A549 treated with ZK216348 at 1 μM for 4 hours (cell line): ENCODE measurements at places on chromosomes 4 and X. TPM values are rescaled to one million over a fixed set of nuclear protein-coding genes. Genes with fewer than 3 reads are reported as not detected.

The ZNF280C gene
- total RNA-seq, result 2.3 to 3.7 TPM (median 2.7 TPM) in 5 replicates

The FRMPD3 gene
- total RNA-seq, result 0.07 to 0.12 TPM (median 0.08 TPM) in 5 replicates

The SHOX gene
- total RNA-seq, result not detected in 5 replicates

The C4orf36 gene
- 0.51 to 2.0 TPM (median 1.4 TPM) in 5 replicates for total RNA-seq

The PAGE1 gene
- total RNA-seq, result 0.25 to 0.44 TPM in 2 of 5 replicates, not detected in the others

The AFF1 gene
- total RNA-seq, result 4.9 to 15.0 TPM (median 10.2 TPM) in 5 replicates

The JAKMIP1 gene
- total RNA-seq, result not detected in 5 replicates

The IL13RA2 gene
- total RNA-seq, result 0.14 TPM in 1 of 5 replicates, not detected in the others

The CSAG2 gene
- total RNA-seq, result not detected in 5 replicates

The TBX22 gene
- total RNA-seq, result not detected in 5 replicates

The CCKAR gene
- not detected in 5 replicates for total RNA-seq

The SLC25A43 gene
- total RNA-seq, result 23.9 to 35.9 TPM (median 31.8 TPM) in 5 replicates

The MAGEA2B gene
- 0.12 to 0.21 TPM in 2 of 5 replicates, not detected in the others for total RNA-seq

The NPY2R gene
- not detected in 5 replicates for total RNA-seq

The SFRP2 gene
- total RNA-seq, result not detected in 5 replicates
